CD4-positive, alpha-beta T cell treated with Interleukin-2 at 100 ng/mL for 4 hours (primary cell): ENCODE measurements at places on chromosomes 12 and 14.
A peak's percentile ranks its signal among the peaks of the same experiment; 100 is the strongest.

DNA sequence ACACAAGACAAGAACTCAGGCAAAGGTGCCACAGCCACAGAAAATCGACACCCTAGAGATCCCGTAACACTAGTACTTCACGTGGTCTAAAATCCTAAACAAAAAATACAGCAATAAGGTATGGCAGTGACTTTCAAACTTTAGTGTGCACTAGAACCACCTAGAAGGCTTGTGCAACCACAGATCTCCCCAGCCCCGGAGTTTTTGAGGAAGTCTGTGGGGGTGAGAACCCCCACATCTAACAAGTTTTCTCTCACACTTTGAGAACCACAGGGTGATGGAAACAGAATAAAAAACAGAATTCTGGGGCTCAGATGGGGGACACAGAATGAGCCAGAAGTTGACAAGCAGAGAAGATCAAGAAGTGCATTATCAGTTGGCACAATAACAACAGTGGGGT lies 254.0 kb downstream of the ANO6 start:
- DNase-seq, result no peak

DNA sequence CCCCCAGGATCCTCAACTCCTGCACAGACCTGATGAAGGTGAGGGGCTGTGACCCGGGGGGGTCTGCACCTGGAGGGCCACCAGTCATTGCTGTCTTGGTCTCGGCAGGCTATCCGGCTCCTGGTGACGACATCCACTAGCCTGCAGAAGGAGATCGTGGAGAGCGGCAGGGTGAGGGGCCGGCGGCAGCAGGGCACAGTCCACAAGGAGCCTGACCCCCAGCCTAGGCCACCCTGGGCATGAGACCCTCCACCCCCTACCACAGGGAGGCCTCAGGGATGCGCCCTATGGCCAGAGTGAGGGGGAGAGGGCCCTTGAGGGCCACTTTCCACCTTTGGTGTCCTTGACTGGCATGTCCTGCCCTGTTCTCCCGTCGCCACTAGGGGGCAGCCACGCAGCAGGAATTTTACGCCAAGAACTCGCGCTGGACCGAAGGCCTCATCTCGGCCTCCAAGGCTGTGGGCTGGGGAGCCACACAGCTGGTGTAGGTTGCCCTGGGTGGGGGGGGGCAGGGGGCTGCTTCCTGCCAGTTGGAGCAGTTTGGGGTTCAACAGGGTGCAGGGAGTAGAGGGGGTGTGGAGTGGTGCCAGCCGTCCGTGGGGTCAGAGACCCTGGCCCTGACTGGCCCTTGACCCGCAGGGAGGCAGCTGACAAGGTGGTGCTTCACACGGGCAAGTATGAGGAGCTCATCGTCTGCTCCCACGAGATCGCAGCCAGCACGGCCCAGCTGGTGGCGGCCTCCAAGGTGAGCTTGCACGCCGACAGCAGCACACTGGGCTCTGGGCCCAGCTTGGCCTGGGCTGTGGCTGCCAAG lies 25.0 kb downstream of the HIP1R start:
- peak; percentile 83 for DNase-seq

DNA sequence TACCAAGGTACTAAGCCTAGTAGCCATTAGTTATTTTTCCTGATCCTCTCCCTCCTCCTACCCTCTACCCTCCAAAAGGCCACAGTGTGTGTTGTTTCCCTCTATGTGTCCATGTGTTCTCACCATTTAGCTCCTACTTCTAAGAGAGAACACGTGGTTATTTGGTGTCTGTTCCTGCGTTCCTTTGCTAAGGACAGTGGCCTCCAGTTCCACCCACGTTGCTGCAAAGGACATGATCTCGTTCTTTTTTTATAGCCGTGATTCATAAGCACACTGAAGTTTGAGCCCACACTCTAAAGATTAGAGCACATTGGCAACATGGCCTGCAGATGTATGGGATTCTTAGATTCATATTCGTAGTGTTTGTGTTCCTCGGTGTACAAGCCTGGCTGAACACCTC lies 8.1 kb upstream of the STX2 start:
- no peak for DNase-seq

- no peak for DNase-seq
These were observed 177.7 kb downstream of the CCDC91 start for GRCh38 chr12:28367993-28368392.
